Activated CD8-positive, alpha-beta memory T cell treated with anti-CD3 and anti-CD28 coated beads, Interleukin-2, amount 50 U/mL, for 48 hours (primary cell): ENCODE measurements at places on chromosomes 11 and 22.

- no peak for DNase-seq
These were observed 140.3 kb downstream of the CADM1 start for GRCh38 chr11:115363921-115364320.

GRCh38 chr22:50190182-50190940 is 4.6 kb downstream of the TRABD start:
- DNase-seq = peak; percentile 86

- no peak for DNase-seq
These were observed 120.4 kb upstream of the TTC12 start for GRCh38 chr11:113193946-113194345.

DNA sequence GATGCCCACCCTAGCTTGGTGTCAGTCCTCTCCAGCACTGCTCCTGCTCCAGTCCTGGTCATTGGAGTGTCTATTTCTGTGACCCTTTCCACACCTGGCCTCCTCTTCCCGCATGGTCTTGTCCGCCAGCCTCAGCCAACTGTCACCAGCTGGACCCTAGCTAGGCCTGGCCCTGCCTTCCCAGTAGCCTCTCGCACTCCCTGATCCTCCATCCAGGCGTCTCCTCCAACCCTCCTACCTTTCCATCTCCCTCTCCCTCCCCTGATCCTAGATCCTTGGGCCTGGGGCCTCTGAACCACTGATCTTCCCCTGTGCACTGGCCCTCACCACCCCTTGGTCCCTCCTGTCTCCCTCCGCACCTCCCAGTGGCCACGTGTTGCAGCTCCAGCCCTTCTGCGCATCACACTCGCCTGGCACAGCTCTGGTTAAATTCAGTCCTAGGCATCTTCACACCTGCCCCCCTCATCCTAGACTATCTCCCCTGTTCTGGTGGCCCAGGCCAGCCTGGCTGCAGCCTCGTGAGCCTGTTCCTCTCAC is 9.9 kb downstream of the SYNGR1 start:
- no peak for DNase-seq

- peak; percentile 97 for DNase-seq
These were observed at the start of gene DERL3 for GRCh38 chr22:23838681-23839468. DERL3 (minus strand) TSS chr22:23839006; CDS start chr22:23838987, 19 bp downstream.

DNA sequence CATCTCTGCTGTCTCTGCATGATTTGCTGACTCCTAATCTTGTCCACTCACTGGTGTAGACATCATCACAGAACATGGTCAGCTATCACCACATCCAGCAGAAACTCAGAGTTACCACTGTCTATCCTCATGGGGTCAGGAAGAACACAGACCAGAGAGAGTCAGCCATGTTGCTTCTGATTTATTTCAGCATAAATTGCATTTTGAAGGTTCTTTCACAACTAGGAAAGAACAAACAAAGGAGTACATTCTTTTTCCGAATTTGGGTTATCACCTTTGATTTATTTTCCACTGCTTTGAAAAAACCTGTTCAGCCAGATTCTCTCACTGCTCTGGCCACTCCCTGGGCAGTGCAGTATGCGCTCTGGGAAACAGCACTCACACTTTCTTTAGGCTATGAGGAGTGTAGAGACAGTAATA is 172.0 kb upstream of the MTMR2 start:
- no peak for DNase-seq

DNA sequence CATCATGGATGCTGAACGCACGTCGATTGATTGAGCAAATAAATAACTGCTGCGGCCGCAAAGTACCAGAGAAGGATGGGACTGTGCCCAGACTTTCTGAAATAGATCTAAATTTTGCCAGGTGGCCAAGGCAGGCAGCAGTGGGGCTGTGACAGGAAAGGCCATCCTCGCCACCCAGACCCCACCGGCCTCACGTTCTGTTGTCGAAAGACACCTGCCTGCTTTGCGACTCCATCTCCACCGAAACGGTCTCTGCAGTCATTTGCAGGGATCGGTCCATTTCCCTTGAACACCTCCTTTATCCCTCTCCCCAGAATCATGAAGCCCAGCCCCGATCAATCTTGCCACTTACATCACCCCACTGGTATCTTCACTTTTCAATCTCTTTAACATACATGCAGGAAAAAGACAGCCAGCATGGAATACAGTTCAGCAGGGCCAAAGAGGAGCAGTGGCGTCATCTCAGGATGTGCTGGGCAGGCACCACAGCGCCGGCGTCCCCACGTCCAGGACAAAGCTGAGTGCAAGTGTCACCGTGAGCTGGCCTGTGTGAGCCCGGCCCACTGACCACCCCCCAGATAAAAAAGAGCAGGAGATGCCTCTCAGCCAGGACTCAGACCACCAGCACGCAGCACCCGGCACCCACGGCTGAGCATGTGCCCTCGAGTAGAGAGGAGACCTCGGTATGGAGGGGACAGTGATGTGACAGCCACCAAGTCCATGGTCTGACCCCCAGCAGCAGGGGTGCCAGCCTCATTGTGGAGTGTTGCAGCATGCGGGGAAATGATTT is 610.3 kb downstream of the TBC1D22A start:
- no peak for DNase-seq

DNA sequence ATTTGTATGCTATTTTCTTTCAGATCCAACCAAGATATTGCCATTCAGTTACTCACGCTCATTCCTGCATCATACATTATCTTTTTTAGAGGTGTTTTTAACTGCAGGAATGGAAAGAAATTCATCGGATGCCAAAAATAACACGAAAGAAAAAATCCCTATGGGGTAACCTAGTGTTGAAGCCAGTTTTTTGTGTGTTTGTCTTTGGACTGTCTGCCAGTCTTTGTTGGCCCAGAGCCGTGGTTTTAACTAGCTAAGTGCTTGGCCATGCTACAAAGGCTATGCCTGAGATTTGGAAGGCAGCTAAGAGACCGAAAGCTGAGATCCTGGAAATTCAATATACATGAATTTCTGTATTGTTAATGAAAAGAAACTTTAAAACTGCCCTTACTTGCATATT is 309.8 kb upstream of the CNTN5 start:
- no peak for DNase-seq

DNA sequence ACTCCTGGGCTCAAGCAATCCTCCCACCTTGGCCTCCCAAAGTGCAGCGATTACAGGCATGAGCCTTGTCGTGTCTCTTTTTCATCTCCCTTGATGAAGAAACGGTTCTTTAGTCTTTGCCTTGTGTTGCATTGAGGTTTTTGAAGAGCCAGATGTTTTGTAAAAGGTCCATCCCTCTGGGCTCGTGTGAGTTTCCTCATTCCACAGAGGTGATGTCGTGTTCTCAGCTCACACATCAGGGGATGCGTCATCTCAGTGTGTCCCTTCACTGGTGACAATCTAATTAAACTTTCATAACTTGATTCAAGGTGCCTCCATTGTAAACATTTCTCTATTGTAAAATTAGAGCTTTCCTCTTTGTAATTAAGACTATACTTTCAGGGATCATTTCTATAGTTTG is 29.7 kb upstream of the TEF start:
- DNase-seq = no peak

DNA sequence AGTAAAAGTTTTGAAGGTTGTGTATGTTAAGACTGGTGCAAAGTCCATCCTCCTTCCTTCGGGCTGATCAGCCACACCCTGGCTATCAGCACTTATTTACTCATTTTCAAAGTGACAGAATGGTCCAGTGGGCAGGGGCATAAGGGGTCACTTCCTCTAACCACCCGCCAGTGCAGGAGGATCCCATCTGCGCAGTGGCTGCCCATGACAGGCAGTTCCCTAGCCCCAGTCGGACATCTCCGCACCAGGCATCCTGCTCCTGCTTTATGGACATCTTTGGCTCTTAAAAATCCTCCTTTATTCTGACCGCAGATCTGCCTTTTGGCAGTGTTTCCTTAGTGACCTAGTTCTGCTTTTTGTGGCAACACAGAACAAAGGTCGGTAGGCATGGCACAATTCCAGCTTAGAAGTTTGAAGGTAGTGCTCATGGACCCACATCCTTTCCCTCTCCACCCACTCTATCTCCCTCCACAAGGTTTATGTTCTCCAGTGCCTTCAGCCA is 55.9 kb downstream of the BMAL1 start:
- DNase-seq = no peak

DNA sequence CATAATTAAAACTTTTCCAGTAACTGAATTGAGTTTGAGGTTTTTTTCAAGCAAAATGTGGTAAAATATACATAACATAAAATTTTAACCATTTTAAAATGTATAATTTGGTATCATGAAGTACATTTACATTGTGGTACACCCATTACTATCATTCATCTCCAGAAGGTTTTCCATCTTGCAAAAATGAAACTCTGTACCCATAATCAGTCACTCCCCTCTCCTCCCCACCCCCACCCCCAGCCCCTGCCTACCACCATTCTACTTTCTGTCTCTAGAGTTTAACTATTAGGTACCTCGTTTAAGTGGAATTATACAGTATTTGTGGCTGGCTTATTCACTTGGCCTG is 63.7 kb downstream of the MICAL2 start:
- DNase-seq = no peak

DNA sequence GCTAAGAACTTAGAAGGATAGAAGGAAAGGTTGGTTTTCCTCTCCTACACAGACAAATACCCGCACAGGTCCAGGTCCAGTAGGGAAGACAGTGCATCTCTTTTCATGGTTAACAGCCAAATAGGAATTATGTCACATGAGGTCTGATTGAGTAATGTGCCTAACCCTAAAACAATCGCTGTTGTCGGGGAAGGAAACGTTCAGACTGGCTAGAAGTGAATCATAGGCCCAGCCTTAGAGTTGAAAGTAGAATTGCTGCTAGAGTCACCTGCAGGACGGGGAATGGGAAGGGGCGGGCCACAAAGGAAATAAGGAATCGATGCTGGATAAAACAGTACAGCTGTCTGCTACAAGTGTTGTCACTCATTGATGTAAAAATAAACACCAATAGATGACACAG is 12.4 kb upstream of the HTATIP2 start:
- DNase-seq = no peak

DNA sequence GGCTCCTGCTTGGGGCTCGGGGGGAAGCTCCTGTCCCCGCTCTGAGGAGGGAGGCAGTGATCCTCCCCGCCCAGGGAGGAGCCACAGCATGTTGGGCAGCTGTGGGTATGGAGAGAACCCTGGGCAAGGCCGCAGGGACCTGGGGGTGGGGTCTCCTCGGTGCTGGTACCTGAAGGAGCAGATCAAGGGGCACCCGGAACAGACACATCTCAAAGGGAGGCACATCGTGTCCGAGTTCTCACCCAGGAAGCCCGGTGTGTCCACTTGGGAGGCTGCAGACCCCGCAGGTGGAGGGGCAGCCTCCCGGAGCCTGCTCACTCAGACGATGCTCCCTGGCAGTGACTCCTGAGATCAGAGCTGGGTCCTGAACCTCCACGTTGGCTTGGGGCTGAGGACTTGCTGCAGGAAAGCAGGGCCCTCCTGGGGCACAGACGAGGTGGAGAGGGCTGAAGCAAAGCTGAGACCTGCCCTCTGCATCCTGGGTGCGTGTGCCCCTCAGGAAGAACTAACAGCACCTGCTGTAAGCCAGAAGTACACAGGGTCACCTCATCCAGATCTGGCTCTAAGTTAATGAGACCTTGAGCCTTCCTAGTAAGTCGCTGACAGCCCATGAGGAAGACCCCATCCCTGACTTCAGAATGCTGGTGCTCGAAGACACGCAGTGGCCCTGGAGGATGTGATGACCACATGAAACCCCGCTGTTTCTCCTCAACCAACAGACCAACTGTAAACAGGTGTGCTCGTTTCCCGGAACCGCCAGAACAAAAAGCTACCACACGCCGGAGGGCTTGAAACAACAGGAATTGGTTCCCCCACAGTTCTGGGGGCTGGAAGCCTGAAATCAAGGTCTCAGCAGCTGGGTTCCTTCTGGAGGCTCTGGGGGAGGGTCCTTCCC is 5.9 kb upstream of the OSBPL5 start:
- no peak for DNase-seq

DNA sequence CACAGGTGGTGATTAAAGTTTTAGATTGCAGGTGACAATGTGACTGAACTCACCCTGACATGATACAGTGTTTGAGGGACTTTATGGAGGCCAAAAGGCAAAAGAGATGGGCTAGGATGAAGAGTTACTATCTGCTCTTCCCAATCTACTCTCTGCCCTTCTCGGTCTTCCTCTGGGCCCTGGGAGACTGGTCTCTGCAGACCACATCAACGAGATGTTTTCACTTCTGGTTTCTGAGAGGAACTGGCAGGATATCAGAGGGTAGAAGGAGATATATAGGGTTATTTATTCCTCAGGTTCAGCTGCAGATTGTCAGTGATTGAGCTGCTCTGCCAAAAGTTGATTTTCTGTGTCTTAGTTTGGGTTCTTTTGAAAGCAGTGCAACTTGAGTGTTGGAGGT is 32.4 kb upstream of the CD44 start:
- DNase-seq = no peak

- DNase-seq = no peak
These were observed 411 bp downstream of the SIGIRR start for GRCh38 chr11:414318-414857.

DNA sequence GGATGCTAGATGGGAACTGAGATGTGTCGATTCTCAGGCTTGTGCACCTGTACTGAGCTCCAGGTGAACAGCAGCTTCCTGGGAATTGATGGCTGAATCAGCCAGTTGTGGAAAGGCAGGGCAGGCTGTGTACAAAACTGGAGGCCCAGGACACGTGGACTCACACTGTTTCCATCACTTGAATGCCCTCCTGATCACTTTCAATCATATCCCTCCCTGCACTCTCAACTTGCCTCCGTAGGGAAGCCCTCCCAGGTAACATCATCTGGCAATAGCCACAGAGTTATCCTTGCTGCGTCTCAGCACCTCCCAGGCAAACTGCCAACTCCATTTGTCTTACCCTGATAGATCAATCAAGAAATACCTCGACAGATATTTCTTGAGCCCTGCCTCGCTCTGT is 10.1 kb downstream of the FAM83F start:
- no peak for DNase-seq

DNA sequence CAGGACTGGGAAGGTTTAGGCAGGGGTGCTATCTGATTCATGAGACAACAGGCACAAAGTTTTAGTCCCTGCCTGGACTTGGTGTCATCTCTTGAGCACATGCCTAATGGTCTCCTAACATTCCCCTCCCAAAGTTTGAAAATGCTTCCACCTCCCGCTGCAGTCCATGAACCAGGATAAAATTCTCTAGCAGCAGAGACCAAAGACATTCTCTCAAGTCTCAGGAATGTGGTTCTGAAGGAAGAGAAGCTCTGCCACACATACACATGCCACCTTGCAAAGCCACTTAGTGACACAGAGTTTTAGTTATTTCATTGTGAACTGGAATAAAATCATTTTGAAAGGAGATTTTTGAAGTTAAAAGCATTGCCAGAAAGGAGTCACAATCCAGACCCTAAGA is 15.5 kb downstream of the OR51B6 start:
- DNase-seq = no peak

DNA sequence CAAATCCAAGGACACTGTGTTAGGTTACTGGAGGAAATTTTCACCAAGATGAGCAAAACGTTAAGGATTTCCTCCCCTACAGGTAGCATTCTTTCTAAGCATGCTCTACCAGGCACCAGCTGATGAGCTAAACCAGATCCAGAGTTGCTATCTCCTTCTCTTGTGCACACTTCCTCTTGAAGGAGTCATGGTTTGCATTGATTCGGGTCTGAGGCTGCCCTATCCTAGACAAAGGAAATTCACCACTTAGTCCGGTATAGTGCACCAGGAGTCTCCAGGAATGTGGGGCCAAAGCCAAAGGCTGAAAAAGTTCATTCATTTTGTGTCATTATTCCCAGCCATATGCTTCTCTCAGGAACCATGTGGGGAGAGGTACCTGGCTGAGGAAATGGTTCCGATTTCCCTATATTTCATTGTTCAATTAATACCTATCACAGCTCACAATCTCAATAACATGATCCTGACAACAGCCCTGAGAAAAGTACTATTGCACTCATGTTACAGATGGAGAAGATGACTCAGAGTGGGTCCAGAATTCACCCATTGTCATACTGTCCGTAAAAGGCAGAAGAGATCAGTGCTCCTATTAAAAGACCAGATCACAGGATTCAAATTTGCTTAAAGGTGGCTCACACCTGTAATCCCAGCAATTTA is 39.1 kb downstream of the SLC35F2 start:
- DNase-seq = no peak
